ENCODE measurements at places on chromosomes 7 and 10.

DNA sequence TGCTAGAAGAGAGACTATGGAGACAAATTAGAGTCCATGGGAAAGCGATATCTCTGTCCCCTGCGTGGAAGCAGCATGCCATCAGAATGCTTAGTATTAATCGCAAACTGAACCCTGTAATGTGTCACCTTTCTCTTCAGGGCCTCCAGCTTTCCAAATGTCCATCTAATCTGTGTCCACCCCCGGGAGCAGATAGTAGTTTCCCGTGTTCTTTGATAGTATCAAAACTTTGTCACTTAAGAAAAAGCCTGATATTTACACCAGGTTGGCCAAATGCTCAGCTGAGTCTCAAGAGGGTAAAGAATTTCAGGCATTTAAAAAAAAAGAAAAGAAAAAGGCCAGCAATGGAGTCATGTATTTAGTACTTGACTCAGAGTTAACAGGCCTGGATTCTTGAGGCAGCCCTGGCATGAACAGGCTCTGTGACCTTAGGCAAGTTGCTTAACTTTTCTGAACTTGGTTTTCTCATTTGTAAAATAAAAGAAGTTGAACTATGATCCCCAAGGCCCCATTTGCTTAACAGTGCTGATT lies 10.4 kb upstream of the GSAP start:
- no peak for DNase-seq

DNA sequence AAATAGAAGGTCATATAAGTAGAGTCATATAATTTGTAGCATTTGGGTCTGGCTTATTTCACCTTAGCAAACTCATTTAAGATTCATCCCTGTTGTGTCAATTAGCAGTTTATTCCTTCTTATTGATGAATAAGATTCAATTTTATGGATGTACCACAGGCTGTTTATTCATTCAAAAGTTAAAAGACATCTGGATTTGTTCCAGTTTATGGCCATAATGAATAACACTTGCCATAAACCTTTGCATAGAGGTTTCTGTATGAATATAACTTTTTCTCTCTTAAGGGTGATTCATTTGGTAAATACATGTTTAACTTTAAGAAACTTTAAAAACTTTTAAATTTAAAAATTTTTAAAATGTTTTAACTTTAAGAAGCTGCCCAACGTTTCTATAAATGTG lies 66.4 kb downstream of the CPED1 start:
- DNase-seq: no peak

GRCh38 chr10:72098301-72098835 lies 10.0 kb upstream of the SPOCK2 start:
- DNase-seq: no peak

- DNase-seq: no peak
These were observed 1.1 kb downstream of the RRP12 start for GRCh38 chr10:97399843-97400545.

DNA sequence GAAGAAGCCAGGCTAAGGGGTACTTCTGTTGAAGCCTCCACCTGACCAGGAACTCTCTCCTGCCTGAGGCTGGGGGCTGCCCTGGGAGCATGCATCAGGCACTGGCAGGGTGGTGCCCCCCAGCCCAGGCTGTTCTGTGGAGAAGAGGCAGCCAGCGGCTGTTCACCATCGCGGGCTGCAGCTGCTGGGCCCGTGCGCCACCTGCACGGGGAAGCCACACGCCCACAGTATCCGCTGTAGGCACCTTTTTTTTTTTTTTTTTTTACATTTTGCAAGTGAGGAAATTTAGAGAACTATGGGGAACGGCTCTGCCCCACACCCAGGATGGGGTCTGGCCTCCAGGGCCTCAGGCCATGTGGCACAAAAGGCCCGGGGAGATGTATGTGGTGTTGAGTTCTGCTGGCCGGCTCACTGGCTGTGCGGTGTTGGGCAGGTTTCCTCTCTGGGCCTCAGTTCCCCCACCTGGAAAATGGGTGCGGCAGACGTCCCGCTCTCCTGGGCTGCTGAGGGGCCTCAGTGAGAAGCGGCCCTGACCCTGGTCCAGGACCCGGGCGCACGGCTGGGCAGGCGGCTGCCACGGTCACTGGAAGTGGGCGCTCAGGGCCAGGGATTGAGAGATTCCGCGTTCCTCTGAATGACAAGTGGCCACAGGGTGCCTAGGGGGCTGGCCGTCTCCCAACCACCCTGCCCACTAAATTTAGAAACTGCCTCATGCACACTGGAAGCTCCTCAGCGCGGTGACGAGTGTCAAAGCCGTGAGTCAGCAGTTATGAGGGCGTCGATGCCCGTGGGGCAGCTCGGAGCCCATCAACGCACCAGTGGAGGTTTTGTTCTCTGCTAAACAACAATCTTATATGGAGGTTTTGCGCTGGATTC lies 8.8 kb upstream of the INTS1 start:
- DNase-seq: no peak

All from anterior cingulate cortex (tissue), 58 donors.